ENCODE measurements at places on chromosomes 12 and 14.

DNA sequence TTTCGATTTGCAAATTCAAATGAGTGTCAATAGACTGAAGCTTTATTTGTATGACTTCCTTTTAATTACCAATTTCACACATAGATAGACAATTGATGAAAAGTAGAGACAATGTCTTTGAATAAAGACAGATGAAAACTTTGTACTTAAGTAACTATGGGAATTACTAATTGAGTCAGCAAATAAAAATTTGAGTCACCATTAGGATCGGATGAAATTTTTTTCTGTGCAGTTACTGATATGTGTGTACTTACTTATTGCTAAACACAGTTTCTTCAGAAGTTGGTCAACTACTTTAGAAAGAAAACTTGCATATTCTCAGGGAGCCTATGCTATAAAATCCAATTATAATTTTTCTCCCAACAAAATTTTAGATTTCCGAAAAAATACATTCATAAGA is 224.9 kb upstream of the SLC16A7 start:
- DNase-seq = no peak

DNA sequence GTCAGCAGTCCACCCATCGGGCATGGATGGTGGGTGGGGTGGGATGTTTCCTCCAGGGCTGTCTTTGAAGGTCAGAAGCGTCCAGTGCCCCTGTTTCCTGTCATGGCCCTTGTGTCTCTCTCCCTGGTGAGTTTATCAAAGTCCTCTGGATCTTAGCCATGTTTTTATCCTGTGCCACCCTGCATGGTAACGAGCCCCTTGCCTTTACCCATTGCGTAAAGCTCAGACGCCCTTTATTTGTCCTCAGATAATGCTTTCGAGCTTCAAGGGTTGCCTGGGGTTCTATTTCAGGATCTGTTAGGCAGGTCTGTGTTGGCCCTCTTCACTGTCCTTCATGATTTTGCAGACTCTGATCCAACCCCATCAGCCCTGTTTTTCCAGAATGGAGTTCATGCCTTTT is 172.9 kb downstream of the TSPAN9 start:
- no peak for DNase-seq

DNA sequence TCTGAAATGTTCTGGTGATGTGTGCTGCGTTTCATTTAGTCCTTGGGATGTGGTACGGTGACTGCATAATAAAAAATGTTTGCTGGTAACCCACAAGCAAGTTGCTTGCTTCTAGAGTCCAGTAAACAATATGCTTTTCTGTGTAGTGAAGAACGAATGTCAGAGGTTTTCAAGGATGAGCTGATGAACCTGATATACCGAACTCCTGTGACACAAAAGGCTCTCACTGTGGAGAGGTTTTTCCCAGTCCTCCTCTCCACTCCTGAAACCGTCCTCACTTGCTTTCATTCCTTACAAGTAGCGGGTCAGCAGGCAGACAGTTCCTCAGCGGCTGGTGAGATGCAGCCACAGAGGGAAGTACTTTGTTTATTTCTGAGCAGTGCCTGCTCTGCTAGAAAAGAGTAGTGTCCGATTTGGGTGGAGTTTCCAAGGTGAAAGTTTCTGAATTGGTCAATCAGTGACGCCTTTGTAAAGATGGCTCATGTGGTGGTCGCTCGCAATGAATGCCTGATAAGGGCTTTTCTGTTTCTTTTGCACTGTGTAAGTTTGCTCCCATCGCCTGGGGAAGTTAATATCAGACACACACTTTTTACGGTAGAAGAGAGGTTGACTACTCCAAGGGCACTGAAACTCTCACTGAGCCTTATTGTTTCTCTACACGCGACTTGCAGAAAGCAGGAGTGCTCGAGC is 3.0 kb downstream of the ETV6 start:
- no peak for DNase-seq

- no peak for DNase-seq
These were observed 71.3 kb downstream of the PDE3A start for GRCh38 chr12:20439626-20440025.

GRCh38 chr12:132415327-132416120 is 74.4 kb upstream of the FBRSL1 start:
- DNase-seq = no peak

DNA sequence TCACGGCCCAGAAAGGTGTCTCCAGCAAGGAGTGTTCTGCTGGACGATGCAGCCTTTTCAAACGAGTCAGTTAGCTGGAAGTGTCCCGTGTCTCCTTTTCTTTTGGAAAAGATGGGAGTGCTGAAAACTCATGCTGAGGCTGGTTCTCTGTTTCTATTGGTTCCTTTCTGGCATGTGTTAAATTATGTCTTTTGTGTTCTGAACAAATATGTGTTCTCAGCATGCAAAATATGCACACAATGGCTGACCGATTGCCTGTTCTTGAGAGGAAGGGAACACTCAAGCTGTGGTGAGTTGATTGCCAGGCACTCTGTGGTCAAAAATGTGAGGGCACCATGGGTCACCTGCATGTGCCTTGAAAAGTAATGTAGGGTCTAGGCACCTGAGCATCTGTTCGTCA is 181.3 kb downstream of the CACNA1C start:
- no peak for DNase-seq

DNA sequence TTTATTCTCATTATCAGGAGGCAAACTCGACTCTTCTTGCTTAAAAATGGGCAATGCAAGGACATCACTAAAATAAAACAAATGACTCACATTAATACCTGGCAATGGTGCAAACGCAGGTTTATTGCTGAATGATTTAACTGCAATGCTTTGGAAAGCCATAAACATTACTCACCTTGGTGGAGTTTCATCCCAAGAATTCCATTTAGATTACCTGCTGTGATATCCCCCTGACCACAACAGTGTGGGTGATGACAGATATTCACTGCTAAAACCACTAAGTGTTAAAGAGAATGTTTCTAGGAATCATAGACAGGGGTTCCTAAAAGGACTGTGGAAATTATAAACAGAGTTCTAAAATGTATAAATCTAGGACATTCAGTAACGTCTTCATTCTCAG is 35.3 kb upstream of the CSRNP2 start:
- no peak for DNase-seq

- DNase-seq = no peak
These were observed 119.9 kb upstream of the PLEKHG7 start for GRCh38 chr12:92582893-92583292.

DNA sequence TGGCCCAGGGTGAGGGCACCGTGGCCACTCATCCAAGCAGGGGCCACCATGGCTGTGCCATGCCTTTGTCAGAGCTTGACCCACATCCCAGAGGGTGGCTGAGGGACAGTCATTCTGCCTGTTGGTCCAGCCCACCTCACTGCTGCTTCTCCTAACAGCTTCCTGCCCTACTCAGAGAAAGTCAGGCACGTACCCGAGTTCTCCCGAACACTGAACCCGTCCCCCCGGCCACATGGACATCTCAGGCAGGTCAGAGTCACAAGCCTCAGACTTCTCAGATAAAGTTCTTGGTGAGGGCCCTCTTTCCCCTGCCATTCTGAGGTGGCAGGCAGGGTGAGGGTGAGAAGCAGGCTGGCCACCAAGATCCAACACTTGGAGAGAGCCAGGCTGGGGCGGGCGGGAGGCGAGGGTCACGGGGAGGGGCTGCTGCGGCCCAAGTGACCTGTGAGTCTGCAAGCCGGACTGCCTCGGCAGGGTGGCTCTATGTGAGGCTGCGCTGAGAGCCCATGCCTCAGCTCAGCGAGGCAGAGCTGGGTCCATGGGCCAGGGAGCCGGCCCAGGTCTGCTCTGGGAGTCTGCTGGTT is 317.8 kb downstream of the TMEM121 start:
- no peak for DNase-seq

- no peak for DNase-seq
These were observed 1.2 kb downstream of the SSTR1 start for GRCh38 chr14:38208618-38209562.
